ENCODE measurements at places on chromosomes 7 and 10.

DNA sequence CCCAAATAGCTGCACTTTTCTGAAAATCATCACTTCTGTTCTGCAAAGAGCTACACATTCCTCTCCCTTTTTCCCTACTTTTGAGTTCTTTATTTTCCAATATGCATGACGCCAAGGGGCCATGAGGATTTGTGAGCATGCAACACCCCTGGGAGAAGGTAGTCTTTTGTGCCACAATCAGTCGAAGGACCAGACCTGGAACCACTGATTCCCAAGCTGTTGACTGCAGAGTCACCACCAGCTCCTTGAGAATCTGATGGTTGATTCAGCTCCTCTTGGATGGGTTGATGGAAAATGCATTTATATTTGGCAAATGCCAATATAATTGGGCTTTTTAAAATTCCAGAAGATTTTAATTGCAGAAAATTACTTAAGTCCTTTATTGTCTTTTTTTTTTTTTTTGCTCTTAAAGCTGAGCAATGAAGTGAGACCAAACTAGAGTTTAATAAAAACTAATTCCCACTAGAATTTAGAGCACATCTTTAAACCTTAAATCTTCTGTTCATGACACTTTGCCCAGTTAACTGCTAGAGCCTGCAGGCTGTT, 554.1 kb downstream of the TNS3 start:
- no peak for DNase-seq

DNA sequence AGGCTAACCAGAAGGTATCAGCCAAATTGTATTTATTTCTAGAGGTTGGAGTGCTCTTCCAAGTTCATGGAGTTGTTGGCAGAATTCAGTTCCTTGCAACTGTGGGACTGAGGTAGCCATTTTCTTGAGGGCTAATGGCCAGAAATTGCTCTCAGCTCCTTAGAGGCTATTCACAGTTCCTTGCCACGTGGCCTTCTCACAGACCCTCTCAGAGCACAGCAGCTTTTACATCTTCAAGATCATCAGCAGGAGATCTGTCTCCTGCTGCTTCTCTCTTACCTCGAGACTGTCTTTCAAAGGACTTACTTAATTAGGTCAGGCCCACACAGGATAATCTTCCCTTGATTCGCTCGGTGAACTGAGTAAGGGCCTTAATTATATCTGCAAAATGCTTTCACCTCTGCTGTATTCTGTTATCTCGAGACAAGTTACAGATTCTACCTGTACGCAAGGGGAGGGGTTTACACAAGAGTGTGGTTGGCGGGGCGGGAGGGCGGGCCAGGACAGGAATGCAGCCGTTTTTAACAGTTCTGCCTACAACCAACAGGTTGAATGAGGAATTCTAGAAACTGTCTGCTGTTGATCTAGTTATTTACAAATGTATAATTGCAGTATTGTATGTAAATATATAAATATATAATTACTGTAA, 15.0 kb downstream of the MIOS start:
- DNase-seq, result no peak

DNA sequence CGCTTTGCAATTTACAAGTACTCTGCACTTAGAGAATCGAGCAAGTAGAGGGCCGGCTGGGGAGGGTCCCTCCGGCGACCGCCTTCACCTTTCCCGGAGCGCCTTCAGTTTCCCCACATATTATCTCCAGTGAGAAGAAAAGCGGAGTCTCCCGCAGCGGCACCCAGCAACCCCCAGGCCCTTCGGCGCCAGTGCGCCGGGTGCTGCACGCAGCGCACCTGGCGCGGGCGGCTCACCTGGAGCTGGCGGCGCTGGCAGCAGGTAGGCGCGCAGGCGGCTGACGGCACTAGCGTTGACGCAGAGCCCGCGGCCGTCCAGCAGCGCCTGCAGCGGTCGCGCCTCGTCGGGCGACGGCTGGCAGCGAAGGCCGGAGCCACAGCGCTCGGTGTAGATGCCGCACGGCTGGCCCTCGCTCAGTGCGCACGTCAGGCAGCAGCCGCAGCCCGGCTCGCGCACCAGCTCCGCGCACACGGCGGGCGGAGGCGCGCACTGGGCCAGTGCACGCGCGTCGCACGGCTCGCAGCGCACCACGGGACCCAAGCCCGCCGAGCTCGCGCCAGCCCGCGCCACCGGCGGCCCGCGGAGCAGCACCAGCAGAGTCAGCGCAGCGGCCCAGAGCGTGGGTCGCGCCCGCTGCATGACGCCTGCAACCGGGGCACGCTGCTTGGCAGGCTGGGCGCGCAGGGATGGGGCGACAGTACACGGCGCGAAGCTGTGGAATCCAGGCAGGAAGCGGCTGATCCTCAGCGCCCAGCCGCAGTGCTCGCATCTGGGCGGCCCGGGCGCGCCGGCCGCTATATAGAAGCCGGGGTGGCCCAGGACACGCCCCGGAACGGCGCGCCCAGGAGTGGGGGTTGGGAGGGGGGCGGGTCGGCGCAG, at the start of gene IGFBP3:
Gene IGFBP3 (minus strand): TSS at position 771 of the 879 bp plus-strand sequence. CDS start 132 bp downstream, at position 639.
- DNase-seq, result peak; percentile 89

- no peak for DNase-seq
Observed at GRCh38 chr7:85215098-85215497, 28.2 kb upstream of the SEMA3D start.

GRCh38 chr7:50729962-50730361, 52.7 kb downstream of the GRB10 start:
- DNase-seq, result no peak

- no peak for DNase-seq
Observed at GRCh38 chr7:134422008-134422407, 36.9 kb downstream of the AKR1B1 start.

- no peak for DNase-seq
Observed at GRCh38 chr10:26544932-26545331, 106.8 kb downstream of the APBB1IP start.

DNA sequence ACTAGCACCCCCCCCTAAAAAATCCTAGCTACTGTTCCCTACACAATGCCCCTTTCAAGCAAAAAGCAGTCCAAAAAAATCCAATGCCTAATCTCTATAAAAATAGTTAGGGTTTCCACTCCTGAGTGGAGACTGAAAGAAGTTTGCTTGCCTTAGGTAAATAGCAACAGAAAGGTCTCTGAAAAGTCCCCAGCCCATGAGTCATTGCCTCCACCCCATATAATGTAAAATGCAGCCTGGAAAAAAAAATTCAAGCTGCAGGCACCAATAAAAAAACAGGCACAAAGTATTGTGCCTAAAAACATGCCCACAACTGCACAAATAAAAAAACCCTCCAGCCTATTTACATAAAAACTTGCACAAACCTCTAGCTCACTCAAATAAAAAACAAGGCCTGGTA, 47.5 kb downstream of the ZNF680 start:
- DNase-seq, result no peak

GRCh38 chr10:22684699-22685098, 29.7 kb downstream of the PIP4K2A start:
- DNase-seq, result no peak

GRCh38 chr7:30175180-30175579, 40.4 kb downstream of the MTURN start:
- DNase-seq, result no peak

GRCh38 chr10:29496341-29497162, 138.2 kb downstream of the SVIL start:
- DNase-seq, result peak; percentile 79

GRCh38 chr7:98315318-98315993, 34.0 kb downstream of the BRI3 start:
- no peak for DNase-seq

DNA sequence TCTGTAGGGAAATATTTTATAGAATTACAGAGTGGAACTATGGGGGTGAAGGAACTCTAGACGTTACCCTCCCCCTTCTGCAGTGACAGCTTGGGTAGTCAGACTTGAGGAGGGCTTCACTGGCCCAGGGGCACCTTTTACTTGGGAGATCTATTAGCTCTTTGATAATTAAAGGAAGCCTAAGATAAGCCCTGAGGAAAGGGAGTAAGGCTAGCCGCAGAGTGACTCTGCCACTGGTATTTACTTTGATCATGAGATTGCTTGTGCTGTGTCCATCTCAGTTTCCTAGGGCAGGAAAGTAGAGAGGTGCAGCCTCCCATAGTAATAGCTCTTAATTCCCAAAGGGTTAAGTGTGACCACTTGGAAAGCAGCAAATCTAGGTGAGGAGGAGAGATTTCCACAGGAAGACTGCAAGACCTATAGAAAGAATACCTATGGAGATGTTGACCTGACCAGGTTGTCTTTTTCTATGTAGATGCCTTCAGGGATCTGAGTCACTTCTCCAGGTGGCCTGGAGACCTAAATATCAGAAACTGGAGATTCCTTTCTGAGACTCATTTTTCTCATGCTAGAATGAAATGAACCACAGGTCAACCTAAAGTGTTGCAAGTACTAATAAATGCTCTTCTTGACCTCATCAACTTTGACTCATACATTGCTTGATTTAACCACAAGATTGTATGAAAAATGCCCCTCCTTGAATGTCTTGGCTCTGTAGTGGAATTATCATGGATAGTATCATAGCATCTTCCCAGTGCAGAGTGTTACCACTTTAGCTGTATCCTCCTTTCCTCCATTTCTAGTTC, 447.3 kb upstream of the GHITM start:
- DNase-seq, result no peak

DNA sequence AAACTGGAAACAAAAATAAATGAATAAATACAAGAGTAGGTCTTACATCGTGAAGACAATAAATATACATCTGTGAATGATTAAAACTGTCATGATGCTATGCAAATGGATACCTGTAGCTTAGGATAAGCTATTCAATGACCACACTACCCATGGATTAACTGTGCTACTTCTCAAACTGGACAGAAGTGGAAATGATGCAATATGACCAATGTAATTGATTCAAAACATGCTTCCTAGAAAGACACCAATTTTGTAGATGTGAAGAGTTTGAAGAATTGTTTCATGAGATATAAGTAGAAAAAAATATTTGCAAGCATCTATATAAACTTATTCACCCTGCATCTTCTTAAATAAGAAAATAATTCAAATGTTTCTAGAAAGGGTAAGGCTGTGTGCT, 36.1 kb downstream of the TFPI2 start:
- no peak for DNase-seq

DNA sequence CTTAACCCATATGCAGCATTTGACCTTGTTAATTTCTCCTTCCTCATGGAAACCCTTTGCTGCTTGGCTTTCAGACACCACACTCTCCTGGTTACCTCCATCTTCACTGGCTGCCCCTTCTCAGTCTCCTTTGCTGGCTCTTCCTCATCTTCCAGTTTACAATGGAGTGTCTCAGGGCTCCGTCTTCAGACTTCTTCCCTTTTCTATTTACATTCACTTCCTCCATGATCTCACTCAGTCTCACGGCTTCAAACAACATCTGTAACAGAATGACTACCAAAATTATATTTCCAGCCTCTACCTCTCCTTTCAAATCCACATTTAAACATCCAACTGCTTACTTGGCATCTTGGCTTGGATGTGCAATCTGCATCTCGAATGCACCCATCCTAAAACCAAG, 140.4 kb downstream of the DKK1 start:
- DNase-seq, result no peak

- DNase-seq, result no peak
Observed at GRCh38 chr7:68684246-68684839, 913.9 kb upstream of the AUTS2 start.

DNA sequence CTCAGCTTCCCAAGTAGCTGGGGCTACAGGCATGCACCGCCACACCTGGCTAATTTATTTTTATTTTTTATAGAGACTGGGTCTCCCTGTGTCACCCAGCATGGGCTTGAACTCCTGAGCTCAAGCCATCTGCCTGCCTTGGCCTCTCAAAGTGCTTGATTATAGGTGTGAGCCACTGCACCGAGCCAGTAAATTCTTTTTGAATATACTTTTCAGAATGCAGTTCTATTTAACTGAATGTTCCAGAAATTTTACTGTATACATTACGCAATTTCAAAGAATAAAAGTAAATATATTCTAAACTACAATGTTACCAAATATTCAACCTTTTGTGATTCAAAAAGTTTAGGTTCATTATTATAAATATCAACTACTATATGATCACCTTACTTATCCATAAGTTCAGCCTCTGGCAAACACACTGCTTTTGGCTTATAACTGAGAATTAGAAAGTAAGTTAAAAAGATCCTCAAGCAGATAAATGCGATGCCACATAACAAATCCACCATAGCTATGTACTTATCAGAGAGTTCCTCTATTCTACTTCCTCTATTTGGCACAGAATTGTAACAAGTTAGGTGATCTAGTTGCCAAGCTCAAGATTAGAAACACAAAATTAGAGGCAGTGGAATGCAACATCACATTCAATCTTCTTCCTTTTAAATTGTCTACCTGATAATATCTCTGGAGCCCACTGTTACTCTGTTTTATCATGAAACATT, 118.2 kb downstream of the ANK3 start:
- no peak for DNase-seq

GRCh38 chr7:149869291-149869650, 4.5 kb upstream of the ATP6V0E2 start:
- no peak for DNase-seq

DNA sequence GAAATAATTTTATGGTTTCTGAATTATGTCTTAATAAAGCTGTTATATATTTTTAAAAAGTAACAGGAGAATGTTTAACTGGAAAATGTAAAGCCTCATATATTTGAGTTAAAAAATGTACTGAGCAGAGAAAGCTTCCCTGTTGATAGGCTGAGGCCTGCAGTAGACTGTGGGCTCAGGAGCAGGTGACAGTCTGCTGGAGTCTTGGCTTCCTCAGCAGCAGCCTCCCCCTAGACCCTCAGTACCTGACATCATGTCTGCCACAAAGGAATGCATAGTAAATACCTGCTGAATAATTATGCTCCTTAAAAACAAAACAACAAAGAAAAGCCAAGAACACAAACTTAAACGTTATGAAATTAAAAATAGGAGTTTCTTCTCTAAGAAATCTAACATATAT, 73.9 kb upstream of the NOBOX start:
- no peak for DNase-seq

DNA sequence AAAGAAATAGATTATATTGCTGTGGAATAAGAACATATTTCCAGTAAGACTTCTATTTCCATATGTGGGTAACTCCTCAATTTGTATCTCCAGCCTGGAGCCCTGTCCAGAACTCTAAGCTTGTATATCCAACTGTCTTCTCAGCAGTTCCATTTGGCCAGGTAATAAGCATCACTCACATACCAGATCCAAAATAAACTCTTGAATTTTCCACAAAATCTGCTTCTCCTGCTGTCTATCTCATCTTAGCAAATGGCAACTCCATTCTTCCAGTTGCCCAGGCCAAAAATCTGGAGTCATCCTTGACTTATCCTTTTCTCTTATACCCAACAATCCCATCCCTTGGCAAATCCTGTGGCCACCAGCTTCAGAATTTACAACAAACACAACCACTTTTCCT, 325.8 kb downstream of the CAMK1D start:
- no peak for DNase-seq

DNA sequence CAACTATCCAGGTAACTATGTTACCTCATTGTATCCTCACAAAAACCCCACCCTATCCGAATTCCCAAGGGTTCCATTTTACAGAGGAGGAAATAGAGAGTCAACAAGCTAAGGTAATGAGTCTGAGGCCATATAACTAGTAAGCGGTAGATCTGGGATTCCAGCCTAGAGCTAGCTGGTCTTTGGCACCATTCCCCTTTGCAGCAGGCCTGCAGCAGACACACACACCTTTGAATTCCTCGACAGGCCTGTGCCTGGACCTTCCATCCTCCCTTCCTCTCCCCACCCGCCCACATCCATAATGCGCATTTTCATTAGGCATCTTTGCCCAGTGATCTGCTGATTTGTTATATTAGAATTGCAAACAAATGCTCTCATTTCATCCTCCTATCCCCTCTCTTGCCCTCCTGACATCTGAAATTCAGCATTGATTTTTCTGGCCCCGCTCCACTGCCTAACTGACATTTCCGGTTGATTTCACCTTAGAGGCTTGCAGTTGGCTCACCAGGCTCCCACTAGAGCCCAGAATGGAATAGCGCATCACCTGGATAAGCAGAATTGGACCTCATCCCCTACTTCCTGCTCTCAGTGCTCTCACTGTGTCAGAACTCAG, 129.5 kb downstream of the PLXNA4 start:
- no peak for DNase-seq
